ENCODE measurements at places on chromosomes 1 and 21. TPM values are rescaled to one million over a fixed set of nuclear protein-coding genes. Genes with fewer than 3 reads are reported as not detected.

NR0B2 gene
- total RNA-seq = not detected

OR2M3 gene
- not detected for total RNA-seq

CASQ1 gene
- not detected for total RNA-seq

GRCh38 chr1:54387419-54387818 is 18.8 kb downstream of the SSBP3 start:
- DNase-seq = no peak

AMY1B gene
- total RNA-seq = not detected

ENTREP3 gene
- total RNA-seq = 14.8 TPM

- no peak for DNase-seq
These were observed 4.7 kb downstream of the KRTAP10-8 start for GRCh38 chr21:44616591-44616926.

DNA sequence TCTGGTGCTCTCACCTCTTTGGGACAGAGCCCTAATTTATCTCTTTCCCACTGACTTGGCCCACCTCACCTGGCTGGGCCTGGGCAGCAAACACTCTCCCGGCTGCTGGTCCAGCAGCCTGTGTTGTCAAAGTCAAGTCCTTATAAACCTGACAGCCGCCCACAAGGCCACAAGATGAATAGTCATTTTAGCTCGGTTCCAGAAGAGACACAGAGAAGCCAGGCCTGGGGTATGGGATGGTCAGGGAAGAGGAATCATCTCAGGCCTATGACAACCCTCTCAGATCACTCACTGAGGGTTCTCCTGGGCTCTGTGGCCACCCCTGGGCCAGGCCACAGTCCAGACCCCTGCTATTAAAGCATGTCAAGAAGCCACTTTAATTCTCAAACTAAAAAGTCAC is 158.5 kb downstream of the FOXD2 start:
- no peak for DNase-seq

GRCh38 chr1:7258589-7259135 is 473.4 kb downstream of the CAMTA1 start:
- no peak for DNase-seq
